C1 segment of cervical spinal cord (tissue), 14 donors: ENCODE measurements at places on chromosomes 5 and 9.
A peak's percentile ranks its signal among the peaks of the same experiment; 100 is the strongest.

- no peak for DNase-seq
Measured at GRCh38 chr5:375336-375920, 53.9 kb downstream of the AHRR start.

GRCh38 chr5:159208514-159209437 lies 577 bp downstream of the RNF145 start:
- peak; percentile 75 for DNase-seq

- DNase-seq, result no peak
Measured at GRCh38 chr9:126617003-126617822, 3.5 kb downstream of the LMX1B start.

DNA sequence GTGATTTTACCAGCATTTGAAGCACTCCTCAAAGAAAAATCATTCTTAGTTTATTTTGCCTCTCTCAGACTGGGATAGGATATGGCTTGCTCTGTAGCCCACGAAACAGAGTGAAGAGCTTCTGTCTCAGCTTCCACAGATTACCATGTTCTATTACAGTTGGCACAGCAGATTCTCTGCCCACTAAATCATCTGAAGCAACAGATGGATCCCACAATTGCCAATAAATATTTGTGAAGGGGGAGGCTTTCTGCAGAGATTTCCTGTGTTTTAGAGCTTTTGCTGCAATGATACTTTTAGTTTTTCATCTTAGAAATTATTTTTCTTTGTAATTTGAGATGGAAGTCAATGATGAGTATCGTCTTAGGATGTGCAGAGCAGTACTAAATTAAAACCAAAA lies 12.3 kb upstream of the MAP3K1 start:
- no peak for DNase-seq

DNA sequence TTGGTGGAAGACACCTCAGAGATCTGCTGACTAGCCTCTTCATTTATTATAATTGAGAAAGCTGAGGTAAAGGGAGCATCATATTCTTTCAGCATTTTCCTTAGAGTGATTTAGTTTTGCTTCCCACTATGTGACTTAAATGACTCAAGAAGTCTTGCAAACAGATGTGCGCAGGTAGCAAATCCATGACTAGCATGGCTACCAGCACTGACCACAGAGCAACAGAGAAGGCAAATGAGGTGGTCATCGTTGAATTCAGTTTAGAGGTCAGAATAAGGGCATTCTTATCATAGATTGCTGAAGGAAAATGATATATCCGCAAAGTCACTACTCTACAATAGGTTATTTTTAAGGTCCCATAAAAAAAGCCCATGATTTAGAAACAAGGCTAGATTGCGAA lies 162.2 kb downstream of the PIK3R1 start:
- DNase-seq, result no peak

- peak; percentile 38 for DNase-seq
Measured at GRCh38 chr5:77390795-77391194, 101.3 kb downstream of the WDR41 start.

GRCh38 chr5:42948961-42949347 lies 91.2 kb downstream of the ANXA2R start:
- no peak for DNase-seq

DNA sequence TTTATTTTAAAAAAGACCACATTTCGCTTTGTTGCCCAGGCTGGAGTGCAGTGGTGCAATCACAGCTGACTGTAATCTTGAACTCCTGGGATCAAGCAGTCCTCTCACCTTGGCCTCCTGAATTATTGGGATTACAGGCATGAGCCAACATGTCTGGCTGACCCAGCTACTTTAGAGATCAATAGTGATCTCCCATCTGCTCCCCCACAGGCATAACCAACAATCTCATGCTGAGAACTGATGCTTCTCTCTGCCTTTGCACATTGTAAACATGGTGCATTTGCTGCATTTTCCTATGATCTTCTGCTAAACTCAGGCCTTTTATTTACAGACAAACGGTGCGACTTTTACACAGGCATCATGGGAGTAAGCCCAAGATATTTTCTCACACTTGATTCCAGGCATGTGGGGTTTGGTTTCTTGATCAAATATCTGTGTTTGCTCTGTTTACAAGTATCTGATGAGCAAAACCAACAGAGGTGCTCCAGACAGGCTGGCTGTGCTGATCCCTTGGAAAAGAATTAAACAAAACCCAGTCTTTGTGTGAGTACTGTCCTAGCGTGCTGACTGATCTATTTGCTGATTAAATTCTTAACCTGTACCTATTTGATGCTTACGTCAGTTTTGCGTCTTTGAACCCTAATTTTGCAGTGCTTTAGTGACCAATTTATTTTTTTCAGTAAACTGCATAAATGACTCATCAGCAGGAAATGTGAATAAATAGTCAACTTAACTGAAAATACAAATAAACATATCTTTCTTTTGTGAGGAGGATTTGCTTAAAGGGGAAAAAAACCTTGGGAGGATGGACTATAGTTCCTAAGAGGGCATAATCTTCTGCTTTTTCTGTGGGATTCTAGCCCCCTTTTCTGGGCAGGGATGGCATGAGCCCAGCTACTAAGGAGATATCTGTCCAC lies 191.7 kb upstream of the NR3C1 start:
- DNase-seq, result no peak

DNA sequence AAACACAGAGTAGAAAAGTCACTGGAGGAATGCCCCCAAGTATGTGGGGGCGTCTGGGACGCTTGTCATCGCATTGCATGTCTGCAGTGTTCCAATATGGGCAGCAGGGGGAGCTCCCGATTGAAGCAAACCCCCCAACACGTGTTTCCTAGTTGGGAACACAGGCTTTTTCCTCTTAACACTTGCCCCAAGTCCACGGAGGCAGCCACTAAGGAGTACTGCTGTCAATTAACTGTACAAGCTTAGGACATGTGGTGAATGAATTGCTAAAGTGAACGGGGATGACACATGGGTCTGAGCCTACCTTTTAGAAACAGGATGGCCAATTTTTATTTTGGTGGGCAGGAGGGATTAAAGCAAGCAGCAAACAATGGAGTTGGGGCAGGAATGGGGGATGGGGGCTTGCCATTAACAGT lies 2.2 kb downstream of the GABRB2 start:
- peak; percentile 12 for DNase-seq

GRCh38 chr5:9451037-9451436 lies 94.8 kb downstream of the SEMA5A start:
- DNase-seq, result no peak

GRCh38 chr5:386432-387341 lies 56.3 kb upstream of the EXOC3 start:
- no peak for DNase-seq

DNA sequence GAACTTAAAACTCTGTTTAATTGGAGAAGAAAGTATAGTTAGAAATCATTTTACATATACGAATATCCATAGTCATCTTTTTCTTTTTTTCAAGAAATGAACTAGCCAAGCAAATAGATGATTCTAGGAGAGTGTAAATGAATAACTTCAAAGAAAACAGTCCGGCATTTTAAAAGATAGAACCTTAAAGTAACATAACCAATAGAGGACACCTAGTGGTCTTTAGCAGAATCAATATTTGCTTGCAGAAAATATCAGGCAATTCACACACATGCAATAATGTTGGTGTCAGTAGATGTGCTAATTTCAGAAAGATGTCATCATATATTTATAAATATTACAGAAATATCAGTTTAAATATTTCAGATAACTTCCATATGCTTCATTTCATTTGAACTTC lies 57.1 kb downstream of the HCN1 start:
- no peak for DNase-seq

DNA sequence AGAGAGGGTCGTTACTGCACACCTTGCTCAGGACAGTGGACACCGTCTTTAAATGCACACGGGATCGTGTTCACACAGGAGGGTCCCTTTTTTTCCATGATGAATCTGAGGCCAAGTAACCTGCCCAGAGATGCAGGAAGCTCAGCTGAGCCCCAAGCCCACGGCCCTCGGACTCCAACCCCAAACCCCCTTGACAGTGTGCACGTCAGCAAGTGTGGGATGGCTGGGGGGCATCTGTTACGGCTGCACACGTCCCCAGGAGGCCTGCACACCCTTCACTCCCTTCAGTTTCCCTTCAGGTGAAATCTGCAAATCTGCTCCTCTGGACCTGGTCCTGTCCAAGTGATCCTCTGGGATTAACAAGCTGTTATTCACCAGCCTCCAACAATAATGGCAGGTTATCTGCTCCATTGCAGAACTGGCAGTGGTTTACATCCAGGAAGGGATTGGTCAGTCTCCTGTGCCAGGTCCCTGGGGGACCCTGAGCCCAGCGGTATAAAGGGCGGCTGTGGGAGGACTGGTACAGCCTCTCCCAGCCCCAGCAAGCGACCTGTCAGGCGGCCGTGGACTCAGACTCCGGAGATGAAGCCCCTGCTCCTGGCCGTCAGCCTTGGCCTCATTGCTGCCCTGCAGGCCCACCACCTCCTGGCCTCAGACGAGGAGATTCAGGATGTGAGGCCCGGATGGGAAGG lies at the start of gene LCN1:
LCN1 (plus strand) TSS at position 525 of the 692 bp plus-strand sequence; CDS start at position 583, 58 bp downstream.
- no peak for DNase-seq

- no peak for DNase-seq
Measured at GRCh38 chr5:37604290-37604689, 225.2 kb downstream of the WDR70 start.

DNA sequence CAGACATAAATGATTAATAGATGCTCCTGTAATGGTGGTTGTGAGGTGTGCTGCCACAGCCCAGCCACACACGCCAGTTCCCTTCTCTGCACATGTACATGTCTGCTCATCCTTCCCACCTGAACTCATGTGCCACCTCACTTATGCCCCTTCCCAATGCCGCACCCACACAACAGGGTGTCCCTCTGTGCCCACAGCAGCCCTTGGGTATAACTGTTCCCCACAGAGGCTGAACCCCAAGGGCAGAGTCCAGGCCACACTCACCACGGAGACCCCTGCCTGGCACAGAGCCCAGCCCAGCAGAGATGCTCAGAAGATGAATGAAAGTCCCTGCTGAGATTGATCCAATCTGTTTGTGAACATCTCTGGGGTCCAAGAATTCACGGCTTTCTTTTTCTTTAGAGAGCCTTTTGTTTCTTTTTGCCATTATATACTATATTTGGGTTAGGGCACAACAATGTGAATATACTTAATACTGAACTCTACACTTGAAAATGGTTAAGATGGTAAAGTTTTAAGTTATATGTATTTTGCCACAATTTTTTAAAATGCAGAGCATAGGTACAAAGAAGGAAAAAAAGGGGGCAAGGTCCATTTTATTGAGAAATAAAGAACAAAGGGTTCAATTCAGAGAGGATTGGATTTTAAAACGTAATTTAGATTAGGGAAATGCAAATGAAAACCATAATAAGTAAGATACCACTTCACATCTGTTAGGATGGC lies 29.6 kb downstream of the IRF1 start:
- no peak for DNase-seq

DNA sequence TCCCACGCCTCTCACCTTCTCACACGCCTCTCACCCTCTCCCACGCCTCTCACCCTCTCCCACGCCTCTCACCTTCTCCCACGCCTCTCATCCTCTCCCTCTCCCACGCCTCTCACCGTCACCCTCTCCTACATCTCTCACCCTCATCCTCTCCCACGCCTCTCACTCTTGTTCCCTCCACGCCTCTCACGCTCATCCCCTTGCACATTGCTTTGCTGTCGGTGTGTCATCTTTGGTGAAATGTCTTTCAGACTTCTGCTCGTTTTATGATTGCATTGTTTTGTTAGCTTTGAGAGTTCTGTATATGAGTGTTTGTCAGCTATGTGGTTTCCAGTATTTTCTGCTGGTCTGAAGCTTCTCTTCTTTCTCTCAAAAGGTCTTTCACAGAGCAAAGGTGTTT lies 102.7 kb downstream of the EHMT1 start:
- no peak for DNase-seq

- DNase-seq, result peak; percentile 19
Measured at GRCh38 chr5:142810743-142811290, 40.6 kb downstream of the ARHGAP26 start.

GRCh38 chr9:69097064-69097463 lies 61.5 kb downstream of the FXN start:
- DNase-seq, result no peak

DNA sequence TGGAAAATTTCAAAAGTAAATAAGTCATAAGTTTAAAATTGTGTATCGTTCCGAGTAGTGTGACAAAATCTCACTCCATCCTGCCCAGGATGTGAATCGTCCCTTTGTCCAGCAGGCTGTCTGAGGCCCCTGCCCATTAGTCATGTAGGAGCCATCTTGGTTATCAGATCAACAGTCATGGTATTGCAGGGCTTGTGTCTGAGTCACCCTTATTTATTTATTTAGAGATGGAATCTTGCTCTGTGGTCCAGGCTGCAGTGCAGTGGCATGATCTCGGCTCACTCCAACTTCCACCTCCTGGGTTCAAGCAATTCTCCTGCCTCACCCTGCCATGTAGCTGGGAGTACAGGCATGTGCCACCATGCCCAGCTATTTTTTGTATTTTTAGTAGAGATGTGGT lies 30.2 kb downstream of the ITGA2 start:
- no peak for DNase-seq

DNA sequence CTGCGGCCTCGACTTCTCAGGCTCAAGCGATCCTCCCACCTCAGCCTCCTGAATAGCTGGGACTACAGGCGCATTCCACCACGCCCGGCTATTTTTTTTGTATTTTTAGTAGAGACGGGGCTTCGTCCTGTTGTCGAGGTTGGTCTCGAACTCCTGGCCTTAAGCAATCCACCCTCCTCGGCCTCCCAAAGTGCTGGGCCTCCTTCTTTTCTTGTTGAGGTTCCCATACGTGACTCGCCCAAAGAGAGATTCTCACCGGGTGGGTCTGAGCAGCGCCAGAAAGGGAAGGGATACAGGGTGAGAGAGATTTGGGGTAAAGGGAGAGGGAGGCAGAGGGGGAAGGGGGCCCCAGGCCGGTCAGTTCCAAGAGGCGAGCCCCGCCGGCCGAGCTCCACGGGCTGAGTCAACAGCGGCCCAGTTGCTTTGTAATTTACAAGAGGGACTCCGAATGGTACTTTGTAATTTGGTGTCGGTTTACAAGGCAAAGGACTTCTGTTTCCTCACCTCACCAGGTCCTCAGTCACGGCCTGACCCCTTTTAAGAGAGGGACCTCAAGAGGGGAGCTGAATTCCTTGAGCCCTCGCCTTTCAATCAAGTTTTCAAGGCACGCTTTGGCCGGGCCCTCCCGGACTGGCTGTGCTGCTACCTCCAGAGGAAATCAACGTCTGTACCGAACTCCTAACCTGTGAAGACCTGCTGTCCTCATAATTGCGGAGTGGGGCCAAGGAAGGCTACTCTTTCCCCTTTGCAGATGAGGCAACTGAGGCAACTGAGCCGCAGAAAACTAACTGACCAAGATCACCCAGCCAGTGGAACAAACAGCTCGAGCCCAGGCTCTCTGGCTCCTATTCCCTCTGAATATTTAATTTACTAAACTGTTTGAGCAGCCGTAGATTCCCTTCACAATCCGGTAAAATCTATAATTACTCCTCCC lies 3.3 kb upstream of the DMRT2 start:
- DNase-seq, result no peak

GRCh38 chr5:83145882-83146331 lies 68.6 kb downstream of the XRCC4 start:
- no peak for DNase-seq
